ENCODE measurements at places on chromosomes 2 and 18.
A peak's percentile ranks its signal among the peaks of the same experiment; 100 is the strongest.

DNA sequence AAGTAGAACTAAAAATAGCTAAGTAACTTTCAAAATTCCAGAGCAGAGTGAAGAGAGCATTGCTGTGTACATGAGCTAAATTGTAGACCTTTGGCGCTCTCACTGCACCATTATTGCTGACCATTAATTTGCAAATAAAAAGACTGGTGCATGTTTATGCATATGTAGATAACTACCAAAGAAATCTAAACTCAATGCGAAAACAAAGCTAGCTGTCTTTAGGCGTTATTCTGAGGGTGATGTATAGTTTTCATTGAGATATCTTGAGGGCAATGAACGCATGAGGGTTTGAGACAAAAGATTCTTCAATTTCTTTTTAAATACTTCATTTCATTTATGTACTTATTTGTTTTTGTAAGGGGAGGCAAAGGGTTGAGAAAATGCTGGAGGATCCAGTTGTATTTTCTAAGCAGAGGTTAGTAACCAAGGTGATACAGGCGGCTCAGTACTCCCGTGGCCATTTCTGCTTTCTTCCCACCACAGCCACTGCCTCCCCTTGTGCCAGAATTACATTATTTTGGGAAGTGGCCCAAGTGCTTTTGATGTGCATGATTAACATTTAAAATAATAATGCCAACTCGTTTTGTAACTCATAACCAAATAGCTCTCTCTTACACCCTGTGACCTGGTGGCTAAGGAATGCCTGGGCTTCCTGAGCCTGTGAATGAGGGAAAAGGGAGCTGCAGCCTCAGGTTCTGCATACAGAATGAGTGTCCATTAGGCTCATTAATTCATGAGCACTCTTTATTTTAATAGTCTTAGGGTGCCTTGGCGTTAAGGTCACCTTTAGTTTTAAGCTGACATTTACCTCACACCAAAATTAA, 797.8 kb upstream of the GYPC start:
- no peak for DNase-seq

DNA sequence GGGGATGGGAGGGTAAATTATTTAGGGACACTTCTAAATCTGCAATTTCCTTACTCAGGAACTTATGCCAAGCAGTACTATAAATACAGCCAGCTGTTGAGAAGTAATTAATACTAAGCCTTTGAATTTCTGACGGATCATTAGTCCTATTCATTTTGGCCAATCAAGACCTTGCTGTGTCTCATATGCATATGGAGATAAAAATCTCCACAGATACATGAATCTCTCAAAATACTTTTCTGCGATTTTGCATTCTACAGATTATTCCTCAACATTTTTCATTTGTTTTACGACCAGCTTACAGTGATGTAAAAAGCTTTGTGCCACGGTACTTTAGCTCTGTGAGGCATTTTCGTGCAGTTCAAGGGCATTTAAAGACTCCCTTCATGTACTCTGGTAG, 16.7 kb downstream of the LANCL1 start:
- no peak for DNase-seq

DNA sequence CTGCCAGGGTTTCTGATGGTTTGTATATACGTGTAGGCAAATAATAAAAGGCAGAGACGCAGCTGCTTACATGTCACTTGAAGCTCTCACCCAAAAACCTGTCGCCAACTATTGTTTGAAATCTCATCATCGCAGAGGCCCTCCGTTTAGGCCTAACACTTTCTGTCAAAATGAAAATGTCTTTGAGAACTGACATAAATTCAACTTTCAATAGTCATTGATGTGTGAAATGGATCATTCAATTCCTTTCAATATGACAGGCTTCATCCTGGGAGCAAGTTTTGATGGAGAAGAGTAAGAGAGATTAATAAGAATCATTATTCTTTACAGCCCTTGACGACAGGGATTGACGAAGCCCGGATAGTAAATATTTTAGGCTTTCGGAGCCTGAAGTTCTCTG, 2.7 kb downstream of the ACTG2 start:
- DNase-seq = no peak

GRCh38 chr2:7034303-7034702, 117.1 kb downstream of the RNF144A start:
- no peak for DNase-seq

GRCh38 chr2:189146553-189146952, 33.0 kb downstream of the COL5A2 start:
- no peak for DNase-seq

DNA sequence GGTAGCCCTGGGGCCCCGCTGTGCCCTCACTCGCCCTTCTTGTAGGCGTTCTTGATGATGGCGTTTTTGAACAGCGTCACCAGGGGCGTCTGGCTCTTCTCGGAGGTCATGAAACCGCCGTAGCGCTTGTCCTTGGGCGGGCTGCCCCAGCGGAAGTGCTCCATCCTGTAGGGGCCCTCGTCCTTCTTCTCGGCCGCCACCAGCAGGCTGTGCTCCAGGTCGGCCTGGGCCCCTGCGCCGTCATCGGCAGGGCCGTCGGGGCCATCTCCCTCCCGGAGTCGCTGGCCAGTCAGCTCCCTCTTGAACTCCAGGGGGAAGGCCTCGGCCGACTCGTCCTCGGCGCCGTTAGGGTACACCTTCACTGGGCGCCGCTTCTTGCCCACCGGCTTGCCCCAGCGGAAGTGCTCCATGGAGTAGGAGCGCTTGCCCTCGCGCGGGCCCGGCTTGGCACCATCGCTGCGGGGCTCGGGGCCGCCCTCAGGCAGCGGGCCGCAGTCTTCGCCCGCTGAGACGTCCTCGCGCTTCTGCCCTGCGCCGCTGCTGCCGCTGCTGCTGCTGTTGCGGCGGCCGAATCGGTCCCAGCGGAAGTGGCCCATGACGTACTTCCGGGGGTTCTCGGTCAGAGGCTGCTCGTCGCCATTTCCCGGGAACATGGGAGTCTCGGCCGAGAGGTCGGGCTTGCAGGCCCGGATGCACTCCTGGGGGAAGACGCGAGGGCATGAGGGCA, 7.2 kb downstream of the POMC start:
- DNase-seq = peak; percentile 32

DNA sequence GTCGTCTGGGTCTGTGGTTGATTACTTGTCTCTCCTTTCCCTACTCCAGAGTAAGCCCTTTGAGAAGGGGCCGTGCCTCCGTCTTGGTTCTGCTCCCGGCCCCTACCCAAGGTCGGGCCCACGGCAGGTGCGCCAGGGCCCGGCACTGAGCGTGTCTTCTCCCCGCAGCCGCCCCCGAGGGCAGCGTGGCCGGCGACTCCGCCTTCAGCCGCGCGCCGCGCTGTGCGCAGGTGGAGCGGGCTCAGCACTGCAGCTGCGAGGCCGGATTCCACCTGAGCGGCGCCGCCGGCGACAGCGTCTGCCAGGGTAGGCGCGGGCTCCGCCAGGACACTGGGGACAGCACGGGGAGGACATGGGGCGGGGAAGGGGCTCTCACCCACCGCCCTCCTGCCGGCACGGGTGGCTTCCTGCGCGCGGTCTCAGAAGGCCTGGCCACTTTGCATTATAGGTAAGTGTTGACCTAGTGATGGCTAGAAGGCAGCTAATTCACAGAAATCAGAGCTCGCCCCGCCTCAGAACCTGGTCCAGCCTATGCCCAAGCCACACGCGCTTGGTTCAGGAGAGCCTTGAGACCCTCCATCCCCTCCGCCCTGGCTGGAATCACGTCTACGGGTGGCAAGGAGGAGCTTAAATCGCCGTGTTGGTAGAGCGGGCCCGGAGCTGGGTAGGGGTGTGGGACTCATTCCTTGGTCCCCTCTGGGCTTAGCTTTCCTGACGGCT, 43.5 kb downstream of the FBLN7 start:
- DNase-seq = no peak

DNA sequence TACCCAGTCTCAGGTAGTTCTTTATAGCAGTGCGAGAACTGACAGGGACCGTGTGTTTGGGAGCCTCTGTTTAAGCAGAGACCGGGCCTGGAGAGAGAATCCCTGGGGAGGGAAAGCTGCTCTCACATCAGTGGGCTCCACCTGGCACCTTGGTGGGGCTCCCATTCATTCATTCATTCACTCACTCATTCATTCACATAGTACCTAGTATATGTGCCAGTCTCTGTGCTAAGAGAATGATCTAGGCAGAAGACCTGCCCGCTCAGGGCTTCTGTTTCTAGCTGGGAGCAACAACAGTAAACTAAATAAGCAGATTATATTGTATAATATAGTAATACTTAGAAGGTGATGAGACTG, 17.8 kb downstream of the HPCAL1 start:
- DNase-seq = no peak

Measured in dermis microvascular lymphatic vessel endothelial cell (primary cell).